ENCODE measurements at places on chromosomes 4 and X. TPM values are rescaled to one million over a fixed set of nuclear protein-coding genes. Genes with fewer than 3 reads are reported as not detected.

- no peaks in the 10 kb centered on the region for H3K36me3 ChIP-seq
- DNase-seq = peak; percentile 74
- H3K4me3 ChIP-seq = peak overlapping the region; percentile 15
Observed at GRCh38 chr4:76546759-76547742, 112.0 kb downstream of the SHROOM3 start.

NKX6-1 gene
- 9.0 TPM for total RNA-seq

GRCh38 chr4:12580787-12581186 lies 903.4 kb downstream of the RAB28 start:
- no peak for DNase-seq
- no peak overlapping the region for H3K4me3 ChIP-seq
- no peak overlapping the region for H3K27ac ChIP-seq
- no peaks in the 10 kb centered on the region for H3K4me1 ChIP-seq
- no peaks in the 10 kb centered on the region for H3K36me3 ChIP-seq
- no peaks in the 10 kb centered on the region for H3K27me3 ChIP-seq

- H3K4me3 ChIP-seq = no peak within 1 kb of the TSS
- H3K4me1 ChIP-seq = no peaks in the 10 kb centered on the region
- DNase-seq = no peak
- H3K27me3 ChIP-seq = no peaks in the 10 kb centered on the region
- H3K36me3 ChIP-seq = no peaks in the 10 kb centered on the region
- H3K27ac ChIP-seq = no peak within 1 kb of the TSS
Observed at GRCh38 chrX:124346117-124346876, at the start of gene SH2D1A. SH2D1A (plus strand) TSS chrX:124346563; CDS start chrX:124346643, 80 bp downstream.

- no peaks in the 10 kb centered on the region for H3K4me1 ChIP-seq
- no peaks in the 10 kb centered on the region for H3K27me3 ChIP-seq
- no peak overlapping the region for H3K27ac ChIP-seq
Observed at GRCh38 chr4:25174674-25175073, 14.4 kb upstream of the SEPSECS start.

DNA sequence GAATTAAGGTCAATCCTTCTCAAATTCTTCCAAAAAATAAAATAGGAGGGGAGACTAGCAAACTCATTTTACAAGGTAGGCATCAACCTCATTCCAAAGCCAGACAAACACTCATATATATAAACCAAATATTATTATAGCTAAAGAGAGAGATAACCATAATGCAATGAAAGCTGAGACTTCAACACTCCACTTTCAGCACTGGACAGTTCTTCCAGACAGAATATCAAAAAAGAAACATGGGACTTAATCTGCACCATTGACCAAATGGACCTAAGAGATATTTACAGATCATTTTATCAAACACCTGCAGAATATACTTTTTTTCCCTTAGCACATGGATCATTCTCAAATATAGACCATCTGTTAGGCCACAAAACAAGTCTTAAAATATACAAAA lies 15.5 kb upstream of the EDA2R start:
- H3K4me1 ChIP-seq = no peaks in the 10 kb centered on the region
- no peak for DNase-seq
- H3K27me3 ChIP-seq = no peaks in the 10 kb centered on the region
- H3K27ac ChIP-seq = no peak overlapping the region
- no peak overlapping the region for H3K4me3 ChIP-seq

GRCh38 chr4:120198411-120198810 lies 131.8 kb upstream of the MAD2L1 start:
- H3K4me3 ChIP-seq = no peak overlapping the region
- no peak overlapping the region for H3K27ac ChIP-seq
- H3K27me3 ChIP-seq = no peaks in the 10 kb centered on the region
- no peaks in the 10 kb centered on the region for H3K4me1 ChIP-seq
- no peaks in the 10 kb centered on the region for H3K36me3 ChIP-seq

RBMXL3 gene
- total RNA-seq = not detected

DNA sequence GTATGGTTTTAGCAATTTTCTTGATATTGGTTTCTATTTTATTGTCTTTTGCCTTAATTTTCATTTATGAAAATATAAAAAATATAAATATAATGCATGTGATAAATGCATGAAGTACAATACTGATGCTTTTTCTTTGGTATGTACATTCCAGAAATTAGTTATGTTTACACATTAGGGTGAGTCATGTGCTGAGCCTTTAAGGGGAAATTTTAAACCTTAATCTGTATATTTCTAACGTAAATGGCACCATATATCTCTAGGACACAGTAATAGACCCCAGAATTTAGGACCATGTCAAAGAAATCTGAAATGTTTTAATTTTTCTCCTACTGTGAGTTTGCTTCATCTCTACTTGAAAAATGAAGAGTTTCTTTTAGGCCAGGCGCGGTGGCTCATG lies 117.8 kb upstream of the SPRY1 start:
- H3K36me3 ChIP-seq = no peaks in the 10 kb centered on the region
- H3K27me3 ChIP-seq = no peaks in the 10 kb centered on the region
- H3K4me3 ChIP-seq = no peak overlapping the region
- no peak for DNase-seq
- no peak overlapping the region for H3K27ac ChIP-seq
